ENCODE measurements at places on chromosomes 7 and 10.

GRCh38 chr10:71234970-71235685 lies 22.8 kb downstream of the UNC5B start:
- DNase-seq: no peak

GRCh38 chr7:101269664-101270063 lies 24.8 kb upstream of the FIS1 start:
- no peak for DNase-seq

GRCh38 chr10:119346095-119346832 lies 138.9 kb downstream of the GRK5 start:
- DNase-seq: no peak

DNA sequence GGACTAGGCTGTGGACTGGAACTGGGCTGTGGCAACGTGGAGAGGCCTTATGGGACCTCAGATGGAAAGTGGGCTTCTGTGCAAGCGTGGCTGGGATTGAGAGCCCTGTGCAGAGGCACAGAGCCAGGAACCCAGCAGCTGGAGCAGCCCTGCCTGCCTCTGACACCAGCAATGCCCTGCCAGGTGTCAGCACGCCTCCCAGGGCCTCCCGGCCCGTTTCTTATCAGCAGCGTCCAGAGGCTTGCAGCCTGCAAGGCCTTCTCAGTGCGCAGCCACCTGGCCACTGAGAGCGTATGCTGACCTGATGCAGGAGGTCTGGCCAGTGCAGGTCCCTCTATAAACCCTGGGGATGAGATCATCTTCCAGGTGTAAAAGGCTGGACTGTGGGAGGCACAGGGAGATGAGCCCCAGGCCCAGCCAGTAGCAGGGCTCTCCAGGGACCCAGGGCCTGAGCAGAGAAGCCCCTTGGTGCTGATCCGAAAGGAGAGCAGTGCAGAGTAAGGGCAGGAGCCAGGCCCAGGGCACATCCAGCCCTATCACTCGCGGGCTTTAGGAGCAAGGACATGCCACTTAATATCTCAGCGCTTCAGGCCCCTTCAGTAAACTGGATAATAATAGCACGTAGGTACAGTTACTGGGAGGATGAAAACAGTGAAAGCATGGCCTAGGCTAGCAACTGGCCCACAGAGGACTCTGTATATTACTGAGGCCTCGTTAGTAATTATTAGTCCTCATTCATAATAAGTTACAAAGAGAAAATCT lies 38.8 kb upstream of the ANTXRL start:
- no peak for DNase-seq

- no peak for DNase-seq
These were observed 1.3 kb upstream of the LRRC18 start for GRCh38 chr10:48940958-48941357.

- no peak for DNase-seq
These were observed 115.2 kb downstream of the HIP1 start for GRCh38 chr7:75623390-75624133.

DNA sequence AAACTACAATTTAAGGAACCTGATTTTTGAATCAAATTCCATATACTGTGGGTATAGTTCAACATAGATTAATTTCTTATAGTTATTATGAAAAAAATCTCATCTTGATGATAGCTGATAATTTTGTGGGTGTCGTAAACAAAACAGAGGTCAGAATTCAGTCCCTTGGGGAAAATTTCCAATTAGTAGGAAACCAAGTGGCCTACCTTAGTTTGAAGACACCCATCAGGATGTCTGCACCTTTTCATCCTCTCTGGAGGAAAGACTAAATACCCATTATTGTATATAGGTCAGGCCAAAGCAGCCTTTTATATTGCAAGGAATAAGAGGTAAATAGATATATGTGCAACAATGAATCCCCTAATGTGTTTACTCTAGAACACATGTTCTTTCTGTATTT lies 6.4 kb downstream of the IKZF1 start:
- no peak for DNase-seq

GRCh38 chr7:101891936-101892640 lies 74.7 kb downstream of the CUX1 start:
- DNase-seq: no peak

DNA sequence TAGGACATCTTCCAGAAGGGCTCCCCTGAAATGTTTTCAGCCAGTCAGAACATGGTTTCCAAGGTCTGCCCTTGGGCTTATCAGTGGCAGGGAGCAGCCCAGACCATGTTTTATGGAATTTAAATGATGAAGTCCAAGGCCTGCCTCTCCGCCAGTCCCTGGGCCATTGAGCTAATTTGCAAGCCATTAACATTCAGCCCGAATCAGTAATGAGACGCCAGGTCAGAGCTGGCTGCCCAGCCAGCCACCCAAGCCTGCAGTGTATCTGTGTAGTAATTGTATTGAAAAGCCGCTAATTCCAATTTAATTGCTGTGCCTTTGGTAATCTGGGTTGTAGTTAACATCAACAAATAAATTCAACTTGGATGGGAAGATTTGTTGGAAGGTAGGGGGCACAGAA lies 131.4 kb downstream of the PAXIP1 start:
- no peak for DNase-seq

GRCh38 chr7:4076701-4077294 lies 605.3 kb upstream of the FOXK1 start:
- DNase-seq: no peak

DNA sequence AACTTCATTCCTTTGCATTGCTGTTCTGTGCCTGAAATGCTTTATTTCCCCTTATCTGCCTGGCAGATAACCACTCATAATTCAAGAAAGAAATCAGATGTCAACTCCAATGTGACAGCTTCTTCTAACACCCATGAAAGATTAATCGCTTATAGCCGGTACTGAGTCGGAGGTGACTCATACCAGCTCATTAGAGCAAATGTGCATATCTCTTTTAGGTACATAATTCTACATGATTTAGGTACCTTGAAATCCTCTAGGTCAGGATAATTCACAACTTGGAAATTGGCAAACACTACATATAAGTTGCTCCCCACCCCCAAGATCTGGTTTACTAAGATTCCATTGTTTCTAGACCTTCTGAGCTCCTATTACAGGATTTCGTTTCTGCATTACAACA lies 554.4 kb upstream of the SORCS1 start:
- no peak for DNase-seq

Data from stimulated activated CD8-positive, alpha-beta memory T cell treated with anti-CD3 and anti-CD28 coated beads, Interleukin-12 subunit alpha, Interleukin-12 subunit beta, amount 100 ng/mL, for 1 hour (primary cell).